CD4-positive, alpha-beta T cell treated with Interleukin-15 for 1 hour (primary cell): ENCODE measurements at places on chromosomes 16 and 17.

DNA sequence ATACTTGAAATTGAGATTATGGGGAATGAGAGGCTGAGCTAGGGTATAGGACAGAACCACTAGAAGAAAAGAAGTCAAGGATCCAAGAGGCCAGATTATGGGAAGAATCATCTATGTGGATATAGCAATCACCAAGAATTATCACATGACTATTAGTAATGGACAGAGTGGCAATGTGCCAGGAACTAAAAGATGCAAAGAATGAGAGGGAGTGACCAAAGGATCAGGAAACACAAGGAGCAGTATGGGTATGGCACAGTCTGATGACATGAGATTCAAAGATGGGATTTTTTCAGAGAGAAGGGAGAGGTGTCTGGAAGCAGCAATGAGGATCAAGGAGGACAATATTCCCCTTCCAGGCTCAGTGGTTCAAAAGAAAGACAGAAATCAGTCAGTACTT is 212.2 kb downstream of the AATF start:
- no peak for DNase-seq

GRCh38 chr17:50314456-50315011 is 31.4 kb upstream of the XYLT2 start:
- no peak for DNase-seq

DNA sequence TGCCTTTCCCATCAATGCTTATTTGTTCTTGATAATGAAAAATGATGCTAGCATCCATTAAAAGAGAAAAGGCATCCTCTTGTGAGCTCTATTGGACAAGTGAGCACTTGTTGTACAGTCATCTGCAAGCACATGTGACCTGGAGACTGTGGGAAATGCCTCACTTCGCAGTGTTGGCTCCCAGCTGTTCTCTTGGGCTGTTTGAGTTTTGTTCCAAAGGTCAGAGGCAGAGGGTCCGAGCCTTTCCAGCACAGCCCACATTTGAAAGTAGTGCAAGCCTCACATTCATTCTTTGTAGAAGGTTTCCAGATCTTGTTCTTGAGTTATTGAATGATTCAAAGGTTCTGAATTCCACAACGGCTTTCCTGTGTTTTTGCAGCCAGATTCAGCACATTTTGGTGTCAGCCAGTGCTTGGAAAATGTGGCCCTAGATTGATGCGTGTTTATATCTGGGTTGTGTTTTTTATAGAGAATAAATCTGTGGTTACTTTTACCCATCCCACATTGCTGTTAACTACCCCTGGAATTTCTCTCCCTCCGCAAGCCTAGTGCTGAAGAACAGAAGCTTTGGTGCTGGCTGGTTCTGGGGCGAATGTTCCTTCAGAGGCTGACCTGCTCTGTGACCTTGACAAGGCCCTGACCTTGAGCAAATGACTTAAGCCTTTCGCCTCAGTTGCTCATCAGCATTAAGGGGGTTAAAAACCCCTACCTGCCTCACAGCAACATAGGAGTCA is 49.8 kb downstream of the CDH1 start:
- DNase-seq = no peak

DNA sequence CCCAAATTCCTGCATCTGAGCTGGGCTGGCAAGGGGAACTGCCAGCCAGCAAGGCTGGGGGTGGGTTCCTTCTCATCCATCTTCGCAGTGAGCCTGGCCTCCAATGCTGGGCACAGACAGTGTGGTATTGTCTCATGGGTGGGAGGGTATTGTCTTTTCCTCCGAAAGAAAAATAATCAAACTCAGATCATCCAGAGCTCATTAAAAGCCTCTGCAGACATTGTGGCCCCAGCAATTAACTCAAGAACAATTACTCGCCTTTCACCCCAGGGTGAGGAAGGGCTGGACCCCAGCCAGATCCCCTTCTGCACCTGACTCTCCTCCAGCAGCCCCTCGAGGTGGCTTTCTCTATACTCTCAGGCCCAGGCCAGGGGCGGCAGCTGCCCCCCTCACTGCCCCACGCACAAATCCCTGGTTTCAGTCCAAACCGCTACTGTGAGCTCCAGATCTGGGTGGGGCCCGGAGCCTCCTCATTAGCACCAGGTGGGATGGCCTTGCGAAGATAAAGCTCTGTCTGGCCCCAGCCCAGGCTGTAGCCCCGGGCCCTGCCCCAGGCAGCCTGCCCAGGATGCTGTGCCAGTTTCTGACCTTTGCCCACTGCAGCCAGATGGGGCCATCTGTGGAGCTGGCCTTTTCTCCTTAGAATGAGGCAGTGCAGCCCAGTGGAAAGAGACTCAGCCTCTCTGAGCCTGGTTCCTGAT is 2.3 kb upstream of the KRT15 start:
- DNase-seq = no peak

DNA sequence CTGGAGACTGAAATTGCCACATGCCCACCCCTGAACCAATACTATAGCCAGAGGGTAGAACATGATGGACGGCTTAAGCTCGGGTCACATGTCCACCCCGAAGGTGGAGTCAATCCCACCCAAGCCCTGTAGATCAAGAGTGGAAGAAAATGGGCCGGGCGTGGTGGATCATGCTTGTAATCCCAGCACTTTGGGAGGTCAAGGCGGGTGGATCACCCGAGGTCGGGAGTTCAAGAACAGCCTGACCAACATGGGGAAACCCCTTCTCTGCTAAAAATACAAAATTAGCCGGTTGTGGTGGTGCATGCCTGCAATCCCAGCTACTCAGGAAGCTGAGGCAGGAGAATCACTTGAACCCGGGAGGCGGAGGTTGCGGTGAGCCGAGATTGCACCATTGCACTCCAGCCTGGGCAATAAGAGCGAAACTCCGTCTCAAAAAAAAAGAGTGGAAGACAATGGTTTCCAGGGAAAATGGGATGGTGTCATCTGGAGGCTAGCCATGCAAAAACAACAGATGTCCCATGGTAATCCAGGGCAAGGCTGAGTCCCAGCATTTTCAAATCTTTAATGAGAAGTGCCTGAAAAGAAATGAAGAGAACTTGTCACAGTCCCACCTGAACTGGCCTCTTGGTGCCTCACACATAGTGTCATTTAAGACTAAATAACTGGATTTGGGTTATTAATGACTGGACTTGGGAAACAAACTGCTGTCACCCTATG is 30.1 kb downstream of the CD300LF start:
- DNase-seq = no peak

DNA sequence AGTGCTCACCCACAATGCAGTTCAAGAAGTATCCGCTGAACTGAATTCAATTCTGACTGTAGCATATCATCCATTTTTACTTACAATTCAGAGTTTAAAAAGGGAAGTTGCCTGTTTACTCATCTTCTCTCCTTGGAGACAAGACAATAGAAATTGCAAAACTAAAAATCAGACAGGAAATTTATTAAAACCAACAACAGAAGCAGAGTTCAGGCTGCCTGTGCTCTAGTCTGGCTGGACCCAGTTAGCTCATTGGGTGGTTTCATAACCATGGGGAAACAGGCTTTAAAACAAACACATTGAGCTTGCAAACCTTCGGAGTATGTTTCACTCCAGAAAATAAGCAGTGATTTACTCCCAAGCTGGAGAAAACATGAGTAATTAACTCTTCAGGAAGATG is 321.4 kb downstream of the GRIN2A start:
- no peak for DNase-seq

GRCh38 chr17:50629902-50630301 is 4.8 kb upstream of the ABCC3 start:
- no peak for DNase-seq

- DNase-seq = no peak
Measured at GRCh38 chr17:77288115-77288619, 147.4 kb downstream of the SEC14L1 start.

DNA sequence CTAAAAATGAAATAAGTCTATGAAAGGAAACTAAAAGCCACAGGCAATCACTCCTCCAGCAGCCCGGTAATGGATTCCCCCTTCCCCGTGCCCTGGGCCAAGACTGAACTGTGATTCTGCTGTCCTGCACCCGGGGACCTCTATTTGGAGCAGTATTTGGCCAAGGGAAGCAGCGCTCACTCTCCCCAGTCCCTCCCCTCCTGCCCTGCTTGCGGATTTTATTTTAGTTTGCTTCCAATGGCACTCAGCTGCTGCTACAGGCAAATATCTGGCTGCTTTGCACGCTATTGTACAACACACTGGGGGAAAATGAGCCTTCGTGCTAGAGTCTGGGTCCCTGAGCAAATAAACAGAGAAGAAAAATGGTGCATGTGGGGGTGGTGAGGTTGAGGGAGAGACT is 975.7 kb upstream of the RBFOX1 start:
- no peak for DNase-seq

DNA sequence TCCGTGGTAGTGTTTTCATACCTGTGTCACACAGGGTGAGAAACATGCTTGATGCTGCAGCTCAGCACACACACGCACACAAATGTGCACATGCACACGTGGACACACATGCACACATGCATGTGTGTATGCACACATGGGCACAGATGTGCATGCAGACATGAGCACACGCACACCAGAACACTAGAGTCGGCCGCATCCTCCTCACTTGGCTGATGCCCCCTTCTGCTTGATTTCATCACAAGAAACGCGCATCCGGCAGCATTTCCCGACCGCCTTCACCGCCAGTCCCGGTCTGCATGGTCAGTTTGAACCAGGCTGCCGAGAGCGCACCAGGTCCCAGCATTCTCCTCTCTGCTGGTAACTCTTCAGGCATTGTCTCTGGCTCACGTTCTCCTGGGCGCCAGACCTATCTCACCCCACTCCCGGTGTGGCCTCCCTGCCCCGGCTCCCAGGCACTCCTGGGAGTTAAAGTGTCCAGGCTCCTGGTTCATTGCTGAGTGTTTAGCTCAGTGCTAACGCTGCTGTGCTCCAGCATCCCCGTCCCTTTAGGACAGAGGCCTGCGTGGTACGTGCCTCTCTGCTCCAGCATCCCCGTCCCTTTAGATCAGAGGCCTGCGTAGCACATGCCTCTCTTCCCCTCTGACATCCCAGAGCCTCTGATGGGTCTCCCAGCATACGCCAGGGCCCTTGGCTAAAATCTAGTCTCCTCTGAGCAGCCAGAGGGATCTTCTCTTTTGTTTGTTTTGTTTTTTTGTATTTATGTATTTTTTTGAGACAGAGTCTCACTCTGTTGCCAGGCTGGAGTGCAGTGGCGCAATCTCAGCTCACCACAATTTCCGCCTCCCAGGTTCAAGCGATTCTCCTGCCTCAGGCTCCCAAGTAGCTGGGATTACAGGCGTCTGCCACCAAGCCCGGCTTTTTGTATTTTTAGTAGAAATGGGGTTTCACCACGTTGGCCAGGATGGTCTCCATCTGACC is 16.0 kb downstream of the BAIAP2 start:
- DNase-seq = no peak

- DNase-seq = no peak
Measured at GRCh38 chr17:66967837-66968543, 3.5 kb downstream of the CACNG4 start.

DNA sequence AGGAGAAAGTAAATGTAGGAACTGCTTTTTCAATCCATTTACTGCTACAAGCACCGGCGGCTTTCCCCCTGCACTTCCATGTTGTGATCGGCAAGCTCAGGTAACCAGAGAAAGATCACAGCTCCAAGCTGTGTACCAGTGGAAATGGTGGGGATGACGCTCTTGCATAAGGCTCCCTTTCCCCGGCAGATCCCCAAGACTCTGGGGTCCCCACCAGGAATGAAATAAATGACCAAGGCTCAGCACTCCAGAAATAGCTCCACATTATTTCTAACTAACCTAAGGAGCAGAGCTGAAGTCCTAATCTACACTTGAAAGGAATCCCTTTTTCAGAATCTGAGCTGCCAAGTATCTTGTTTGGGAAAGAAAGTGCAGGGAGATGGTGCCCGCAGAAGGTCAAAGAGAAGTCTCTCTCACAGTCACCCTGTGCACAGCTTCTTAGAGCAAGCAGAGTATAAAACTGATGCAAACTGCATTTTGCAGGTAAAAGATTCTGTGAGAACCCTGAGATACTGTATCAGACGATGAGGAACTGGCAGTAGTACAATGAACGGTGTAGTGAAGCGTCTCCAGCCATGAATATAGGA is 11.1 kb downstream of the GRB2 start:
- no peak for DNase-seq

GRCh38 chr16:31201582-31202413 is 762 bp downstream of the PYCARD start:
- DNase-seq = peak; percentile 54

DNA sequence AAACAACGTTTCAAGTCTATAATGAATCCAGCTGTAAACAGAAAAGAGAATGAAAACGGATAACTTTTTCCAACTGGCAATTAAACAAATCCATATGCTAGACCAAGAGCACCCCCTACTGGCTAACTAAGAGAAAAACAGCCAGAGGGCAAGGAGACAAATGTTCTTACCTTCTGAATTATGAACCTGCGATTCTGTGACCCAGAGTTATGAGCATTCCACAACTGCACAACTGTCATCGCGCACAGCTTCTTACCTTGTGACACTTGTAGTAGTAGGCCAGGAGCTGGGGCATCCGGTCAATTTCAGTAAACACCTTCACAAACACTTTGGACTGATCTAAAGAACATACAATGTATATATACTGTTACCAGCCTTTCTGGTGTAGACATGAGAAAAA is 18.6 kb downstream of the COG7 start:
- no peak for DNase-seq

DNA sequence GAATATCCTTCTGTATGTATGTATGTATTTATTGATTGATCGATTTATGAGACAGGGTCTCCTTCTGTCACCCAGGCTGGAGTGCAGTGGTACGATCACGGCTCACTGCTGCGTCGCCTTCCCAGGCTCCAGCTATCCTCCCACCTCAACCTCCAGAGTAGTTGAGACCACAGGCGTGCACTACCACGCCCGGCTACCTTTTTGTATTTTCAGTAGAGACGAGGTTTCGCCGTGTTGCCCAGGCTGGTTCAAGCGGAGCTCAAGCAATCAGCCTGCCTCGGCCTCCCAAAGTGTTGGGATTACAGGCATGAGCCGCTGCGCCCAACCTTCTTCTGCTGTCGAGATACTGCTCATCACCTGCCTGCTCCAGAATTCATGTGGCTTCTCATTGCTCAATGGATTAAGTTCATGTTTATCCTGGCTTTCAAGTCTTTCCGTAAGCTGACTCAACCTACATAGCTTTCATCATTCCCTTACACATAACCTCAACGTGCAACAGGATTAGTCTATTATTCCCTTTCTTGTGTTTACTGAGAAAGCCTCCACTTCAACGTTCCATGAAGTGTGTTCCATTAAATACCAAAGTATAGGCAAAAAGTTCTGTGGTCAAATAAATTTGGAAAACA is 13.6 kb downstream of the TAC4 start:
- no peak for DNase-seq

GRCh38 chr17:57605675-57606105 is 139.4 kb downstream of the CCDC182 start:
- no peak for DNase-seq

GRCh38 chr17:39813631-39814030 is 50.5 kb downstream of the IKZF3 start:
- peak; percentile 71 for DNase-seq

DNA sequence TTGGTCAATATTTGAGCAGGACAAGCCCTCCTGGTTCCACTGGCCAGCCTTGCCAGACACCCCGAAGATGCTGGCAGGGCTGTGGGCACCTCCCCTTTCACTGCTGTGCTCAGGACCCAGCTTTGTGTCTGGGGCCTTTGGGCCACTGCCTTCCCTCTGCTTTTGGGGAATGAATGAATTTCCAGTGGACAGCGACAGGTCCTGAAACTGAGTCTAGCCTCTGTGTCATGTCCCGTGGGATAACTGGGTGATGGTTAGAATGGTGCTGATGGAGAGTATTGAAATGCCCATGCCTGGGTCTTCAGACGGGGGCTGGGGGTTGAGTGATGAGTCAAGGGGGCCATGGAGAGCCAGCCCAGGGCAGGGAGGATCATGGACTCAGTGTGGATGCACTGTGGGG is 135.8 kb downstream of the FOXL1 start:
- no peak for DNase-seq
